ENCODE measurements at places on chromosomes 2 and 18. TPM values are rescaled to one million over a fixed set of nuclear protein-coding genes. Genes with fewer than 3 reads are reported as not detected.

DNA sequence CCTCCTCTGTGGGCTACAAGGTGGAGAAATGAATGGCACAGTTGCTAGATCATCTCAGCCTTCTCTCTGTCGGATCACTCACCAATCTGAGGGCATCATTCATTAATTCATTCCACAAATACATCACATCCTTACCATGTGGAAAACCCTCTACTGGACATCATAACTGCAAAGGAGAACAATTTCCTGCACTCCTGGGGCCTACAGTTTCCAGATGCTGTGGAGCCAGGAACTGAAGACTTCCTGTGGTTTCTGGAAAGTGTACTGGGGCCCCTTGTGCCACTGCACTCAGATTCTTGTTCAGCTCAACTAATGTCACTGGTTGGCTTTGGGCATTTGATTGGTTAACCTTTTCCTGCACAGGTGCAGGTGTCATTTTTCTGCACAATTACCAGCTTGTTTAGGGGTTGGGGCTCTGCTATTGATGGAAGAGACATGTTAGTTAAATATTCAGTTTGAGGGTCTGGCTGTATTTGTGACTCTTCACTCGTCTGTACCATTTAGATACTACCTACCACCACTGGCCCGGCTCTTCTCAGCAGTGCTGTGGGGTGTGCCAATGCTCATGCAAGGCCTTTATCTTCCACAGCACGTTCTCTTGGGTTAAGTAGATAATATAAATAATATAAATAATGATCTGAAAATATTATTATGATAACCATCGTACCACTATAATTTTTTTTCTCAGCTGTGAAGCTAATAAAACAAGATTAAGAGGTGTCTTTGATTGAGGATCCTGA, 427.3 kb downstream of the TSN start:
- no peak for DNase-seq

DNA sequence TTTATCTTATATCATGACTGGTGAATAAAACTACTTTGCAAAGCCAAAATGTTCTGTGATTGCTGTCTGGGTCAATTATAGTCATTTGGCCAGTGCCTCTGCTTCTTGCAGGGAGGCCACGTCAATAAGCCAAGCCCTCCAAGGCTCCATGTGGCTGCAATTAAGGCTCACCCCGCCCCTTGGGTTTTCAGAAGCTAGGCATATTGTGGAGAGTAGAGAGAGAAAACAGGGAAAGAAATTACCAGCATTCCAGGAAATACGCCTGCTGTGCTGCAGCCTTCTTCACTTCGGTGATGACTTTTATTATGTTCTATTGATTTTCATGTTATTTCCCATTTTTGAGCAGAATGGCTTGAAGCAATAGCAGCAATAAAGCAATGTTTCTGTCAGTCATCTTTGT, 319.7 kb downstream of the SOX11 start:
- no peak for DNase-seq

DNA sequence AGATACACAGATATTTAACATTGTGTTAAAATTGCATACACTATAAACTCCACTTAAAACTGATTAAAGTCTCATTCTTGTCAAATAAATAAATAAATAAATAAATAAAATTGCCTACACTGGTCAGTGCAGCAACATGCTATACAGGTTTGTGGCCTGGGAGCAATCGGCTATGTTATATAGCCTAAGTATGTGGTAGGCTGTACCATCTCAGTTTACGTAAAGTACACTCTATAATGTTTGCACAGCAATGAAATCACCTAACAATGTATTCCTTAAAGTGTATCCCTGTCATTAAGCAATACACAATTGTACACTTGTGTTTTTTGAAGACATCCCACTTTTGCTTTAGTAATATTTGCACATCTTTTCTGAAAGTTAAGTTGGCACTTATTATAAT, 337.7 kb upstream of the SETBP1 start:
- no peak for DNase-seq

DNA sequence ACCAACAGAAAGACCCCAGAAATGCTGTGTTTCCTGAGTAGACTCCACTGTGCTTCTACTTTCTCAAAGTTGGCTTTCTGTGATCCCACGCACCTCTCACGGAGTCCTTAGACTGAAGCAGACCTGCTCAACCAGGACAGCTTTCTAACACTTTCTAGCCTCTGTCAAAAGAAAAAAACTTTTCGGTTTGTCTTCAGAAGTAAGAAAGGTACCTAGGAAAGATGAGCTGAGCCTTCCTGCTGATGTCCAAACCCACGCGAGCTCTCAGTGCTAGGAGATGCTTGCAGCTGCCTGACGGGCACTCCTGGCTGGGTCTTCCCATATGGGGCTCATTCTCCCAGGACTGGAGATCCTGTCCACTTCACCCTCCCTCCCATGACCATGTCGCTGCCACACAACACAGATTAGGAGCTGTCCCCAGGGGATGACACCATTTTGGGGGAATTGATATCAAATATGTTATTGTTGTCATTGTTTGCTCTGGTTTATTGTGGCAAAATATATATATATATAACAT, 49.2 kb upstream of the DAPL1 start:
- no peak for DNase-seq

DNA sequence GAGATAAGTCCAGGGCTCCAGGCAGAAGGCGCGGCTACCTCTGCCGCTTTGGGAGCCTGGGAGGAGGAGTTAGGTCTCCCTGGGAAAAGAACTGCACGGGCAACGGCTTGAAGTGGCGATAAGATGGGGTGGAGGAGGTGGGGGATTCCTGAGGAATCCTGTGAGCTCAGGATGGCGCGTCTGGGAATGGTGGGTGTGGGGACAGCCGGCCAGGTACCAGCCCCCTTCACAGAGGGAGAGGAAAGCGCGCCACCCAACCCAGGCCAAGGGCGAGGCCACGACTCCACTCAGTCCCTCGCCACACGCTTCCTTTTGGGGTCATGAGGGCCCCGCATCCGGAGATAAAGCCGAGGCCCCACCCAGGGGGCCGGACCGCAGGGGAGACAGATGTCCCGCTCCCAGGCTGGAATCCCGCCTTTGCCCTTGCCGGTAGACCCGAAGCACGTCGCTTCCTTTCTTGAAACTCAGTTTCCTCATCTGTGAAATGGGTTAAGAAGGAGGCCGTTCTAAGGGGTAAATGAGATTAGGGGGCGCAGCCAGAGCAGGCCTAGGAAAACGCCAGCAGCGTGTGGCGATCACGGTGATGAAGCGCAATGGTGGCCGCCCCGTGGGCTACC, 1.7 kb upstream of the CTDSP1 start:
- DNase-seq, result peak; percentile 95

GRCh38 chr2:63050334-63051041, at the start of gene OTX1:
TSS of gene OTX1 (plus strand) at chr2:63050830. CDS start at chr2:63052991, 2,161 bp downstream.
- DNase-seq, result no peak

DNA sequence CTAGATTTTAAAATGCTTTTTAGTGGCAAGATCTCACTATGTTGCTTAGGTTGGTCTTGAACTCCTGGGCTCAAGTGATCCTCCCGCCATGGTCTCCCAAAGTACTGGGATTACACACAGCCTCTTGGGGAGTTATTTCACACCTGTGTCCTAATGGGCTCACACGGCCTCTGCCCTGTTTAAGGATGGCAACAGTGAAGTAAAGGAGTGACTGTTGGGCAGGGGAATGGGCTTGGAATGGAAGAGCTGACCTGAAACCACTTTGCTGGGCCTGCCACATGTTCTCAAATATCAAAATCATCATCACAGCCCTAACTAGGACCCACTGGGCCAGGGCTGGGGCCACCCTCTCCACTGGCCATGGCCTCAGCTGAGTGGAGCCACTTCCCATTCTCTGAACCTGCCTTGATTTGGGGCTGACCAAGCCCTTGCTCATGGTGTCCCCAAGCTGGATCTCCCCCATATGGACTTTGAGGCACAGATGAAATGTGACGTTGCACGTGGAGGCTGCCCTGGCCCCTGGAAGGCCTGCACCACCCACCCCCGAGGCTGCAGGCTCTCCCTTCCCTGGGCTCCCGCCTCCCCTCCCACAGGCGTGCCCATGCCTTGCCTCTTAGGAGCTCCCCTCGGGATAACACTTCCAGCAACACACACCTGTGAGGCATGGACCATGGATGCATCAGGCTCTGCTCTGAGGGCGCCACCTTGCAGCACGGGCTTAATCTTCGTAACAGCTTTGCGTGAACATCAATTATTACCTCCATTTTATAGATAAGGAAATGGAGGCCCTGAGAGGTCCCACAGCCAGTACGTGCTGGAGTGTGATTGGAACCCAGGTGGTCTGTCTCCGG, 71.8 kb upstream of the SMAD7 start:
- no peak for DNase-seq

DNA sequence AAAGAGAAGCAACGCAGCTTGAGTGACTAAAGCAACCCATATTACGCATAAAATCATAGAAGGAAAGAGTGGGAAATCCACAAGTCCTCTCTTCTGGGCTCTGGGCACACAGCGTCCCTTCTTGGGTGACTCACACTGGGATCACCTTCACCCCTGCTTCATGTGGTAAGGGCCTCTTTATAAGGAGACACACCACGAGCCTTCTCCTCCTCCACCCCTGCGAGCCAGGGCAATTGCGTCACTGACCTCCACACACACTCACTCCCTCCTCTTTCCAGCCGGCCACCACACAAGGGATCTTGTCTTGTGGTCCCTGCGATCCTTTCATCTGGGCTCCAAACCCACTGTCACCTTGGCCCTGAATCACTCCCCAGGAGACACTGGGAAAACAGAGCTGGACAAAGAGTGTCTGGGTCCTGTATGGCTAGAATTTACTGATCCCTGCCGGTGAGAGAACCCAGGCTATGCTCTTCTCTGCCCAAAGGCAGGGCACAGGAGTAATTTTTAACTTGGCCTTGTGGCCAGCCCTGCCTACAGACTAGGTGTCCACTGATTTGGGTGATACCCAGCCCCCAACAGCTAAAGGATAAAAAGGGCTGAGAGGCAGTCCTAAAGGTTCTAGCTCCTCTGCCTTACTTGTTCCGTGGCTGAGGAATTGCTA, 35.3 kb downstream of the NHEJ1 start:
- no peak for DNase-seq

DNA sequence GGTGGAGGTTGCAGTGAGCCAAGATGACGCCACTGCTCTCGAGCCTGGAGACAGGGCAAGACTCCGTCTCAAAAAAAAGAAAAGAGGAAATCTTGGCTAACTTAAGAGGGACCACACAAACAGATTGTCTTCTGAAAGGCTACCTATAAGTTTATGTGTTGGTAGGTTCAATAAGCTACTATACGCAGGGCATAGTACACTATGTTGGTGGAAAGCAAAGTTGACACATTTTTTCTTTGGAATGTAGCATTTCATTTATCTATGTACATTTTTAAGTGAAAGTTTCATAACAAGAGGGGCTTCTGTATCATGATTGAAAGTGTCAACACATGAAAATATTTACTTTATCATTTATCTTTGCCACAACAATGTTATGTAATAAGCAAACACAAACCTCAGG, 752.6 kb upstream of the ACVR2A start:
- DNase-seq, result no peak

GRCh38 chr18:46768166-46768921, 11.5 kb upstream of the ST8SIA5 start:
- DNase-seq, result no peak

The LINC00305 gene
- total RNA-seq, result not detected

The FAM124B gene
- total RNA-seq, result 3.3 TPM

The WDR35 gene
- total RNA-seq, result 9.6 TPM

Data from posterior vena cava (tissue), 2 donors.